Activated CD4-positive, alpha-beta T cell treated with anti-CD3 and anti-CD28 coated beads for 1 hour (primary cell): ENCODE measurements at places on chromosomes 4 and X.

GRCh38 chr4:152700151-152700550, 20.4 kb upstream of the TMEM154 start:
- DNase-seq, result no peak

GRCh38 chr4:119206178-119206577, 6.3 kb upstream of the USP53 start:
- no peak for DNase-seq

DNA sequence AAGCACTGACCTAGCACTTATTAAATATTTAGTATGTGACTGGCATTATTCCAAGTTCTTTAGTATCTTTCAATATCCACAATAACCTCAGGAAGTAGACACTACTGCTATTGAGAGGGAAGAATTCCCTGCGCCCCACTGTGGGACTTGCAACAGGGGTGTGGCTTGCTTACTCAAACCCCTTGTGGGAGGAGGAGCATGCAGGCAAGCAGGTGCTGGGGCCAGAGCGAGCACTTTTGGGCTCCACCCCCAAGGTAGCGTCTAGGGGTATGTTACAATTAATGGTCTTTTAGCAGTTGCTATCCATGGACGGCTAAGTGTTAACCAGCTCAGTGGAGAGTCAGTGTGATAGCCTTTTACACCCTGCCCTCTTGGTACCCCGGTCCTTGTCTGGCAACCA, 50.7 kb downstream of the FAM13A start:
- DNase-seq, result no peak

DNA sequence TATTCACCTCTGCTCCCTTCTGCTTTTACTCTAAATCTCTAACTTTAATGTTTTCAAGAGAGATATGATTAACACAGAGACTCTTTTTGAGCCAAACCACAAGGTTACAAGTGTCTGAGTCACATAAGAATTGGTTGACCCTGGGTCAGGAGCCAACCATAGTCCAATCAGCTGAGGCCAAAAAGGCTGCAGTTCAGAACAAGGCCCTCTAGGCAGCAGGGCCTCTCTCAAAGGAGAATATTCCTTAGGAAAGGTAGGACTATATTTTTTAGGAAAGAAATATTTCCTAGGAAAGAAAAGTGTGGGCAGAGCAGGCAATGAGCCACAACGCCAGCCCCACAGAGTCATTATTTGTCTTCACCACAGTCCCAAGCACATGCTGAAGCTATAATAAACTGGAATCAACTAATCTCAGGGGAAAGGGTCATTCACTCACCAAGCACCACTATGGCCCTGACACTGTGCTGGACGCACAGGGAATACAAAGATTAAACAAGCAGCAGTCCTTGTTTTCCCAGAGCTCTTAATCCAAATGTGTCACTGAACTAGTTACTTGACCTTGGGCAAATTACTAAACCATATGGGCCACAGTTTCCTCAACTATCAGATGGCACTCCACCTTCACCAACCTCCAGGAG, 2.2 kb downstream of the ATP8A1 start:
- DNase-seq, result no peak
